ENCODE measurements at places on chromosomes 3 and 15. TPM values are rescaled to one million over a fixed set of nuclear protein-coding genes. Genes with fewer than 3 reads are reported as not detected.

- DNase-seq = no peak
- no peaks in the 10 kb centered on the region for H3K4me1 ChIP-seq
- no peak overlapping the region for H3K27ac ChIP-seq
- no peaks in the 10 kb centered on the region for H3K27me3 ChIP-seq
- H3K36me3 ChIP-seq = no peaks in the 10 kb centered on the region
Measured at GRCh38 chr3:148211725-148212124, 486.0 kb upstream of the AGTR1 start.

- peak overlapping the region; percentile 50 for H3K27ac ChIP-seq
- H3K4me1 ChIP-seq = no peaks in the 10 kb centered on the region
- H3K36me3 ChIP-seq = no peaks in the 10 kb centered on the region
- no peak for DNase-seq
- no peaks in the 10 kb centered on the region for H3K27me3 ChIP-seq
Measured at GRCh38 chr3:123605789-123606234, 21.0 kb upstream of the HACD2 start.

Gene TLE3
- 73.9 TPM for total RNA-seq

Gene SLC9A9
- 17.3 TPM for total RNA-seq

DNA sequence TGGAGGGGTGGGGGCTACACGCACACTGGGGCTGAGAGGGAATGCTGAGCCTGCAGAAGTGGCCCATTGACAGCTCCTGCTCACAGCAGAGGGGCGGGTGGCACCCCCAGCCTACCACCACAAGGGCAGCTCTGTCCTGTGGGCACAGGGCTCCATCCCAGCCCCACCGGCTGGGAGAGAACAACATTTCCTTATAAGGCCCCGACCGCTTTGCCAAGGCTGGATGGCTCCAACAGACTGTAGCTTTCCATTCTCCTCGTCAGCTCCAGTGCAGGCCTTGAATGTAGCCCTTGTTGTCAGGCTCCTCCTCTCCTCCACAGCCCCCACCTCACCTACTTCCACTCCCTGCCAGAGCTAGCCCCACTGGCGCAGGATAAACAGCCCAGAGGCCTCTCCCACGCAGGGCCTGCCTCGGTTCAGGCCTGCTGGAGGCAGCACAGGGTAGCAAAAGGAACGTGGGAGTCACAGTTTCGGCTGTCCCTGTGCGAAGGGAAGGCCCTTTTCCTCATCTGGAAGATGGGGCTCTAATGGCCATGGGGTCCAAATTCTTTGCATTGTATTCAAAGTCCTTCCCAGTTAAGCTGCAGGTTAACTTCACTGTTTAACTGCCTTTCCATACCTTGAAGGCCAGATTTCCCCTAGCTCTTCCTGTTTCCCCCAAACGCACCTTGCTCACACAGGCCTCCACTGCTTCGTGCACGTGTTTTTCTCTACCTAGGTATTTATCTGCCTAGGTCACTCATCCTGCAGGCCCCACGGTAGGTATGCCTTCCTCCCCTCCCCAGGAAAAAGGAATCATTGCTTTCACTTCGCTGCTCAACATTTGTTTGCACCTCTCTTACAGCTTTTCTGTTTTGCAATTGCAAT is 101.6 kb upstream of the LPP start:
- H3K4me3 ChIP-seq = peak overlapping the region; percentile 28
- peaks cover 11% of the 10 kb centered on the region for H3K4me1 ChIP-seq
- no peaks in the 10 kb centered on the region for H3K36me3 ChIP-seq
- peak; percentile 99 for DNase-seq
- peak overlapping the region; percentile 97 for H3K27ac ChIP-seq
- H3K27me3 ChIP-seq = no peaks in the 10 kb centered on the region

Gene CCDC174
- 34.8 TPM for total RNA-seq

DNA sequence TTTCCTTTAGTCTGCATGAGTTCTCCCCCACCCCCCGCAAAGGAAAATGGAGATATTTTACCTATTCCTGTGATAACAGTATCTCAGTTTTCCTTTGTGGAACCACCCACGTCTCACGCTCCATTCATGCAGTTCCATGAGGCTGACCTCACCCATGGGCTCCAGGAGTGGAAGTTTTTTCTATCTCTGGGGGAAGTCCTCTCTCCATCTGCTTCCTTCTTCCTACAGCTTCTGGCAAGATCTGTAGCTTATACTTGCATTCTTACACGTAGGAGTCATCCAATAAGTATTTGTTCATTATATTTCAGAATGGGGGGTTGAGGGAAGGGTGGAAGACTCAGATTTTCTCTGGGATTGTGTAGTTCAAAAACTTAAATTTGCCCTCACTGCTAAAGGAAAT is 5.8 kb upstream of the GLCE start:
- H3K4me1 ChIP-seq = no peaks in the 10 kb centered on the region
- no peak overlapping the region for H3K27ac ChIP-seq
- H3K36me3 ChIP-seq = no peaks in the 10 kb centered on the region
- no peak overlapping the region for H3K4me3 ChIP-seq
- no peaks in the 10 kb centered on the region for H3K27me3 ChIP-seq

DNA sequence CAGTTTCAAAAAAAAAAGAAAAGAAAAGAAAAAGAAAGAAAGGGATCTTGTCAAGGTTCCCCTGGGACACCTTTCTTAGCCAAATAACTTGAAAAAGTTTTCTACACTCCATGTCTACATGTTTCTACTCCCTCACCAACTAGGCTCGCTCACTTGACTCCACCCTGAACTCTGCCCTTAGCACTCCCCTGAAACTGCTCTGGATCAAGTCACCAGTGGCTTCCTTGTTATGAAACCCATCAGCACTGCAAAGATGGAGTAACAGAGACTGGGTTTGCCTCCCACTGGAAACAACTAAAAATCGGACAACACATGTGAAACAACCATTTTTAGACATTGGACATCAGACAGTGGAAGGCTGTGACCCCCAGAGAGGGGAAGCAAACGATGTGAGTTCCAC is 36.8 kb downstream of the TMEM40 start:
- no peak for DNase-seq
- H3K4me1 ChIP-seq = peaks cover 3% of the 10 kb centered on the region
- H3K4me3 ChIP-seq = no peak overlapping the region
- no peaks in the 10 kb centered on the region for H3K27me3 ChIP-seq
- no peaks in the 10 kb centered on the region for H3K36me3 ChIP-seq

DNA sequence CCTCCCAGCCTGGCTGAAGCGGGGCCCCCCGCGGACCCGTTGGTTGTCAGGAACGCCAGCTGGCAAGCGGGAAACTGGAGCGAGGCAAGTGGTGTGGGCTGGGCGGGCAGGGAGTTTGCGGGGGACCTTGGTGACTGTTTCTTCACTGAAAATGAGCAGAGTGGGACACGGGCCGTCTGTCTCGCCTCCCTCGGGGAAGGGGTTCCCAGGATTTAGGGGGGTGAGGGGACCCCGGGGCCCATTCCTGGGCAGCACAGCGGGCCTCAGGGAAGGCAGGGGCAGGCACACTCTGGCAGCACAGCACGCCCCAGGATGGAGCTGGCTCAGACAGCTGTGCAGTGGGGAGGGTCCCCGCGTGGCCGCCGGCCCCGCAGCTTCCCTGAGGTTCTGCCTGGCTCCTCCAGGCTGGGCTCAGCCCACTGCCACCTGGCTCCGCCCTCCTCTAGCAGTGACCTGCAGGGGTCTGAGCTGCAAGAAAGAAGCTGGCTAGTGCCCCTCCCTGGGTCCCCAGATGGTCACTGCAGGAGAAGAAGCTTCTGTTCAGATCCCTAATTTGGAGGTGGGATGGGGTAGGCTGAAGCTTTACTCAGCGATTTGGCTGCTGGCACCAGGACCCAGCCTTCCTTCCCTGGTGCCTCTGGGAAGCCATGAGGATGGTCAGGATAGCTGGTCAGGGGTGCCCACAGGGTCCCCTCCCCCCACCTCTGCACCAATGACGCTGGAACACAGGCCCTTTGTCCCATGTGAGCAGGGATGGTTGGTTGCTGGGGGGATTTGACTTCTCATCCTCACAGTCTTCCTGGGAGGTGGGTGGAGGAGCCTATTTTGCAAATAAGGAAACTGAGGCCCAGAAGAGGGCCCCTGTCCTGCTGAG is 90.4 kb downstream of the TBC1D2B start:
- peak; percentile 27 for DNase-seq
- H3K36me3 ChIP-seq = no peaks in the 10 kb centered on the region
- no peak overlapping the region for H3K27ac ChIP-seq
- no peak overlapping the region for H3K4me3 ChIP-seq
- no peaks in the 10 kb centered on the region for H3K27me3 ChIP-seq
- H3K4me1 ChIP-seq = no peaks in the 10 kb centered on the region

- H3K4me3 ChIP-seq = no peak overlapping the region
- H3K27me3 ChIP-seq = no peaks in the 10 kb centered on the region
- no peak for DNase-seq
- no peak overlapping the region for H3K27ac ChIP-seq
- H3K4me1 ChIP-seq = no peaks in the 10 kb centered on the region
- H3K36me3 ChIP-seq = no peaks in the 10 kb centered on the region
Measured at GRCh38 chr15:46410705-46411104, 775.9 kb downstream of the SQOR start.

DNA sequence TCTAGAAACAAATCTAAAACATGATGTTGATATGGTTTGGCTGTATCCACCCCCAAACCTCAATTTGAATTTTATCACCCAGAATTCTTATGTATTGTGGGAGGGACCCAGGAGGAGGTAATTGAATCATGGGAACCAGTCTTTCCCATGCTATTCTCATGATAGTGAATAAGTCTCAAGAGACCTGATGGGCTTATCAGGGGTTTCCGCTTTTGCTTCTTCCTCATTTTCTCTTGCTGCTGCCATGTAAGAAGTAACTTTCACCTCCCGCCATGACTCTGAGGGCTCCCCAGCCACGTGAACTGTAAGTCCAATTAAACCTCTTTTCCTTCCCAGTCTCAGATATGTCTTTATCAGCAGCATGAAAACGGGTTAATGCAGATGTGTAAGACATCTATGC is 232.7 kb upstream of the ONECUT1 start:
- no peak overlapping the region for H3K4me3 ChIP-seq
- no peak overlapping the region for H3K27ac ChIP-seq
- no peaks in the 10 kb centered on the region for H3K36me3 ChIP-seq
- H3K4me1 ChIP-seq = no peaks in the 10 kb centered on the region
- no peak for DNase-seq

Gene ADPRH
- total RNA-seq = 9.8 TPM

DNA sequence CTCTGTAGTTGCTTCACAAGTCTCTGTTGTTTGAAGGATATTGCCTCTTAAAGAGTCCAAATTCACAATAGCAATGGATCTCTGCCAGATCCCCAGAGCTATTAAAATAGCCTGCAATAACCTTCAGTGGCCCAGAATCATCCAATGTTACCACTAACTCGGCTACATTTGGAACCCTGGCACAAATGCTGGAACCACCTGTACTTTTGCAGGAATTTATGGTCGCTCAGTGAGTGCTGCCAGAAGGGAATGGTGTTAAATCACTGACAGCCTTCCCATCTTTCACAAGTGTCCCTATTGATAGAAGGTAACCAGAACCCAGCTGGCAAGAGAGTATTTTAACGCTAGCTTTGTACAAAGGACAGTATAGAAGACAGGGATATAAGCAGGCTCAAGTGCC is 298.8 kb upstream of the PLSCR5 start:
- no peaks in the 10 kb centered on the region for H3K36me3 ChIP-seq
- no peak overlapping the region for H3K4me3 ChIP-seq
- H3K4me1 ChIP-seq = no peaks in the 10 kb centered on the region
- DNase-seq = no peak

- H3K27me3 ChIP-seq = no peaks in the 10 kb centered on the region
- no peak overlapping the region for H3K4me3 ChIP-seq
- H3K27ac ChIP-seq = no peak overlapping the region
- H3K36me3 ChIP-seq = no peaks in the 10 kb centered on the region
- no peaks in the 10 kb centered on the region for H3K4me1 ChIP-seq
Measured at GRCh38 chr3:37991823-37992222, 1.2 kb downstream of the VILL start.

Gene NR2E3
- total RNA-seq = not detected

- H3K27ac ChIP-seq = no peak overlapping the region
- no peak for DNase-seq
- no peaks in the 10 kb centered on the region for H3K36me3 ChIP-seq
- H3K4me3 ChIP-seq = no peak overlapping the region
Measured at GRCh38 chr15:84035399-84035766, 200.2 kb upstream of the GOLGA6L4 start.

Gene B3GALNT1
- total RNA-seq = 10.8 TPM

Gene SLC38A3
- total RNA-seq = 0.98 TPM

DNA sequence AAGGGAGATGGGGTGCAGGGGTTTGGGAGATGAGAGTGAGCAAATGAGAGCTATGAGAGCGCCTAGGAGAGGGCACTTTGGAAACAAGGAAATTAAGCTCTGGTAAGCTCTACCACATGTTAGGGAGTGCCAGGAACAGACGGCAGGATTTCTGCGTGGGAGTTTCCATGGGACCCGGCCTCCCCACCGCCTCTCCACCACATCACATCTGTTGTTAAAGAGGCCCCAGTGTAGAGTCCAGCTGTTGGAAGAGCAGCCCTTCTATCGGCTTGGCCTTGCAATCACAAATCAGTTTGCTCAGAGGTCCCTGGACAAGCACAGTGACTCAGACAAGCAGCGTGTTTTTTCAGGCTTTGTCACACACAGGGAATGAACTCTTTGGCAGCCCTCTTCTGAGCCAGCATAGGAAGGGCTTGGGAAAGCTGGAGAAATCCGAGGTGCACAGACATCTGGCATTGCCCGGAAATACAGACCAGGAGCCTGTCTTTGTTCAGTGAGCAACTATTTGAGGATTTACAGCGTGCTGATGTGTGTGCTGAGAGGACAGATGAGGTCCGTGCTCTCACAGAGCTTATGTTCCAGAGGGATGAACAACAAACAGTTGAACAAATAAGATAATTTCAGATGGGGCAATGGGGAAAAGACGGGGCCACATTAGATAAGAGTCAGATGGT is 370.6 kb upstream of the PROK2 start:
- DNase-seq = peak; percentile 37
- H3K27me3 ChIP-seq = no peaks in the 10 kb centered on the region
- no peak overlapping the region for H3K4me3 ChIP-seq
- H3K27ac ChIP-seq = peak overlapping the region; percentile 6
- H3K36me3 ChIP-seq = no peaks in the 10 kb centered on the region

Measured in breast epithelium (tissue), 4 donors.